Mesendoderm (in vitro differentiated cells): ENCODE measurements at places on chromosomes 2 and 18.

GRCh38 chr2:6526093-6526824 is 339.4 kb downstream of the CMPK2 start:
- peak; percentile 80 for DNase-seq

DNA sequence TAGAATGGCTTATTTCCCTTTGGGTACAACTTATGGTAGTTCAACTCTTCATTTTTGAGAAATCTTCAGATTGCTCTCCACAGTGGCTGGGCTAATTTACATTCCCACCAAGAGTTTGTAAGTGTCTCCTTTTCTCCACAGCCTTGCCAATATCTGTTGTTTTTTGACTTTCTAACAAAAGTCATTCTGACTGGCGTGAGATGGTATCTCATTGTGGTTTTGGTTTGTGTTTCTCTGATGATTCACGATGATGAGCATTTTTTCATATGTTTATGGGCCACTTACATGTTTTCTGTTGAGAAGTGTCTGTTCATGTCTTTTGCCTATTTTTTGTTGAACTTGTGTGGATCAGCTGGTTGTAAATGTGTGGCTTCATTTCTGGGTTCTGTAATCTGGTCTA is 871.0 kb downstream of the EPHA4 start:
- no peak for DNase-seq

DNA sequence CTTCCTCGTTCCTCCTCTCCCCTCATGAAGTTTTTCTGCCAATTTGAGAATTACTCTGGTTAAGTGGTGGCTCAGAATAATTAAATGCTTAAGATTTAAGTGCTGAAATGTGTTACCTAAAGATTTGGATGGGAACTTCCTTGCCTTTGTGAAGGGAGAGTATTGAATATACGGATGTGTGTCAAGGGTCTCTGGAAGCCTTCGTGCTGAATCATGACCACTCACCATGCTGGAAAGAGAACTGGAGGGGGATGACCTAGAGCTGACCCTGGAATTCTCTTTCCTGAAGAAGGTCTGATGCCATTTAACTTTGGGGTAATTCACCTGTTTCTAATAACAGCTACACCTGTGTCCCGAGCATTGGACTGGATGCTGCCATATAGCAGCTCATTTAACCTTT is 2.2 kb downstream of the MOCOS start:
- no peak for DNase-seq

- DNase-seq, result no peak
Measured at GRCh38 chr2:232345251-232345650, 33.3 kb upstream of the ALPP start.

DNA sequence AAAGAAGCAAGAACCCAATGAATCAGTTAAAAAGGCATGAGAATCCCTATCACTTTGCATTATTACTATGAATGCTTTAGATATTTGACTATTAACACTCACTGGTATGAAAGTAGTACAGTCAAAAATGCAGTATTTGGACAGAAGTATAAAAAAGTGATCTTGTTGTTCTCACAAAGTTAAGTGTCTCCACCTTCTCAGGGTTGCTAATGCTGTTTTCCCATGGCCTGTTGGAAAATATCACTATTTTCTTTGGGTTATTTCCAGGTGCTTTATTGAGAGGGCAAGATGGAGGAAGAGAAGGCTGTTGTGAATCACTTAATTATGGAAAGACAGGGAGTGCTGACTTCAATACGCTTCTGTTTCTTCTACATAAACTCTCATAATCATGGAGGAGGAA is 13.6 kb upstream of the CREB1 start:
- no peak for DNase-seq

DNA sequence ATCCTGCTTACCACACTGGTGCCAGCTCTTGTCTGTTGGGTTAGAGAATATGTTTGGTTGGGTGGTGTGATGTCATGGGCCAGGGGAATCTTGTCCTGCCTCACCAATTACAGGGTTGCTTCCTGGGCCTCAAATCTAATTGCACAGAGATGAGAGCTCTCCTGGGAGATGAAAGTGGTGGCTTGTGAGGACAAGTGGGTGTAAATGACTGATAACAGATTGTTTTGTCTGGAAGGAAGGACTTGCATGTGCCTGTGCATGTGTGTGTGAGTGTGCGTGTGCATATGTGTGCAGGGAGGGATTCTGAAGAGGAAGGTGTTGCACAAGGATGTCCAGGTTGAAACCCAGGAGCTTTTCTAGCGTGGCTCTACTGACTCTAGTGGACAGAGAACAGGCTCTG is 271.9 kb downstream of the LOXHD1 start:
- no peak for DNase-seq

DNA sequence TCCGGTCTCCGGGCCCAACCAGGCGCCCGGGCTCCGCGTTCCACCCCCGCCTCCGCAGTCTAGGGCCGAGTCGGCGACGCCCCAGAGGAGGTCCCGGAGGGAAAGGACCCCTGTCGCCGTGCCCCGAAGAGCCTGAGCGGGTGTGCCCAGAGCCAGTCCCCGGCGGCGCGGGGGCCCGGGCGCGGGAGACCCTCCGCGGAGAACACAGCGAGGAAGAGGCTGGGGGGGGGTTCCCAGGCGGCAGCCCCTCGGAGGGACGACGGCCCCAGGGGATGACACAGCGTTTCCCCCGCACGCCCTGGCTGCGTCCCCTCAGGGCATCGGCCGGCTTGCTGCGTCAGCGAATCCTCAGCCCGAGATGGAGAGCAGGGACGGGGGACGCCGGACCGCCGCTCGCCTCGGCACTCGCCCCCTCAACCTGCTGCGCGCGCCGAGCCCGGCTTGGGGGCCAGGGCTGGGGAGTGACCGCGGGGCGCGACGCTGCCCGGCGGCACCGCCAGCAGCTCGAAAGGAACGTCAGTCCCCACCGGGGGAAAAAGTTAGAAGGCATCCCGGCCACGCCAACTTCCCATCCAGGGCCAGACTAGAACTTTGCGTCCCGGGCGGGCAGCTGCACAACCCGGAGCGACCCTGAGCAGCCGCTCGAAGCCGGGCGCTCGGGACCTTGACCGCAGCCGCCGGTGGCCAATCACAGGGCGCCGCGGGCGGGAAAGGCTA is 711 bp downstream of the SFXN5 start:
- peak; percentile 66 for DNase-seq

DNA sequence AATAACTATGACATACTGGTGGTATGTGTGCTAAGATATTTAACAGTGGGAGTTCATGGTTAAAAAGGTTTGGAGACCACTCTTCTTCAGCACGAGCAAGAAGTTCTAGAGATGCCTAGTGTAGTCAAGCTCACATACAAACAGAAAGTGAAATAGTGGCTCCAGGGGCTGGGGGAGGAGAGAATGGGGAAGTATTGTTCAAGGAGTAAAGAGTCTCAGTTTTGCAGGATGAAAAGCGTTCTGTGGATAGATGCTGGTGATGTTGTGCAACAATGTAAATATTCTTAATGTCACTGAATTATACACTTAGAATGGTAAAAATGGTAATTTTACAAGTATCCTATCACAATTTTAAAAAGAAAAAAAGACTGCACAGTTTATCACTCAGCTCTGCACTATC is 29.0 kb upstream of the EPAS1 start:
- DNase-seq, result no peak

DNA sequence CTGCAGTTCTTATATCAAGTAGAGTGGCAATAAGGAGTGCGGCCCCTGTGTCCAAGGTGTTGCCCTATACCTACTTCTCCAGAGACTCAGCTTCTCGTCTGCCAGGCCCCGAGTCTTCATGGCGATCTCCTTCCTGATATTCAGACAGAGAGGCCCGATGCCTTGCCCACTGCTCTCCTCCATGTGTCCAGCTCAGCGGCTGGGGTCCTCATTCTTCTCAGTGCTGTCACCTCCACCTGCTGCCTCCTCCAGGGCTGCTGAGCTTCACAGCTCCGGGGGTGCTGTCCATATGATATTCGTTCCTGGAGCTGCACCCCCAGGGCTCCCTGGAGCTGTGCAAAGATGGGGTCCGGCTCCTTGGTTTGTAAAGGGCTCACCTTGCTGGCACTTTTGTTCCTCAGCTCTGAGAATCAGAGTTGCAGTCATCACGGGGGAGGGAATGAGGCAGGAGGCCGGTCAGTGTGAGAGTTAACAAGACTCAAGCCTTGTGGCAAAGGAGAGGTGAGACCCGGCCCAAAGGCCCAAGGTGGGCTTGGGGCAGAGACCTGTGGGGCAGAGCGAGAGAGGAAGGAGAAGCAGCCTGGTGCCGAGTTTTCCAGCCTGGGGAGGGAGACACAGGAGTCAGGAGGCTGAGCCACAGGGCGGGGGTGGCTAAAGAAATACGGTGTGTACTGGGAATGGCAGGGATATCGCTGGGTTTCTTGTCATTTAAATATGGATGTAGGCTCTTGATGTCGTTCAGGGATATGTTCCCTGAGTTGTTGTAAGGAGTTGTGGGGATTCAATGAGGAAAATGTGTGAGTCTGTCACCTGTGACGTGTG is 120.6 kb downstream of the CTIF start:
- DNase-seq, result no peak

- no peak for DNase-seq
Measured at GRCh38 chr2:227324642-227324994, 433 bp upstream of the MFF start.
